ENCODE measurements at places on chromosomes 6 and 20.

DNA sequence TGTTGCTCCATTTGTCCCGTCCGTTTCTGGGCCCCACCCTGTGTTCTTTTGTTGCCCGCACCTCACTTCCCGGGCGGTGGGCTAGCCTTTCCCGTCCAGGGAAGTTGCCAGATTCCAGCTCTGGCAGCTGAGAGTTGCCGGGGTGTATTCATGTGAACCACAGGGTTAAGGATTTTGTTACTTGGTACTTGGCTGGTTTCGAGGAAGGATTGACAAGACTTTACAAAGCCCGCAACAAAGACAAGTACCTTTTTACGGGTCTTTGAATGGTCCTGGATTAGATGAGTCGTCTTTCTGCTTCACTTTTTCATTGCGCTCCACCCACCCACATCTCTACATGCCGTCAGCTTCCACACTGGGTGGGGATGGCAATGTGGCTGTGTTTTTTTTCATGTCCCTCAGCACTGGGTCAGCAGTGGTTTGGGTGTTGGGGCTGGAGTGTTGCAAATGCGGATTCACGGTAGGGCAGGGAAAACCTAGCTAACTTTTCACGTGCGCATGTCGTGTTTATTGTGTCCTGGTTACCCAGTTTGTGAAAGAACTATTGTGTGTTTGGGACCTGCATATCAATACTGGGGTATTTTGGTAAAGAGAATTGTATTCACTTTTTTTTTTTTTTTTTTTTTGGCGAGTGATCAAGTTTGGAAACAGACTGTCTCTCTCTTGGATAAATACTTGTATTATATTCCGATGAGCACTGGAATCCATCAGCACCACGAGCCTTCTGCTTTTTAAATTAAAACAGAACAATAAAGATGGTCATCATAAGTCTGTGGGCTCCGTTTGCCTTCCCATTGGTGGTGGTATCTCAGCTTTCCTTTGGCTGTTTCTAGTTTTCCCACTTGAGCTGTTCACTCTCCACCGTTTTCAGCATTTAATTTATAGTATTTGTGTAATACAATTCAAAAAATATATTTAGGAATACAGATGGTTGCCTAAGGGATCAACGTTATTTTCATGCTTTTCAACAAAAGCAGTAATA, 1.2 kb downstream of the DUSP22 start:
- DNase-seq: no peak

- DNase-seq: peak; percentile 46
Observed at GRCh38 chr20:49534255-49534712, 33.7 kb downstream of the PTGIS start.

GRCh38 chr6:129510950-129511349, 199.0 kb downstream of the ARHGAP18 start:
- no peak for DNase-seq

DNA sequence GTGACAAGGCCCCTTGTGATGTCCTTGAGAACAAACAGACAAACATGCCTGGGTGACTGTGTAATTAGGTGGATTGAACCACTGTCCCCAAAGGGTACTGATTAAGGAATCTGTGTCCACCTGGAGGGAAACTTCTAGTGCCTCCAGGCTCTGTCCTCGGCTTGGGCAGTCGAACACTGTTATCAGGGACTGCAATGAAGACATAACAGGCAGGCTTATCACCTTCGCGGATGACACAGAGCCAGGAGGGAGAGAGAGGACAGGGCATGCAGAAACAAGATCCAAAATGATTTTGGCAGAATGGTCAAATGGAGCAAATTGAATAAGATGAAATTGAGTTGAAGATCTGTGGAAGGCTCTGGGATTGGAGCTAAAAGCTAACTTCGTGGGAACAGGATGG, 60.9 kb upstream of the ZFAND3 start:
- DNase-seq: no peak

DNA sequence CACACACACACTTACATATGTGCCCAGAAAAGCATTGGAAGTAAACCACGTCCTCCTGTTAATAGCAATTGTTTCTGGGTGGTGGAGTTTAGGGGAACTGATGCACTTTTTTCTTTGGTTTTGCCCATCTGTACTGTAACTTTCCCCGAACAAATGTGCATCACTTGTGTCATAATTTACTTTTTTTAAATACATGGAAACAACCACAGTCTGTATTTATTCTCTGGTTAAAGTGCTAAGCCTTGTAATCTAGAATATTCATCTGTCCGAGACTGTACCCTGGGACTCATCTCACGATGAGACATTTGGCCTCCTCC, 61.5 kb upstream of the CD93 start:
- no peak for DNase-seq
